ENCODE measurements at places on chromosomes 4 and X. TPM values are rescaled to one million over a fixed set of nuclear protein-coding genes. Genes with fewer than 3 reads are reported as not detected.

DNA sequence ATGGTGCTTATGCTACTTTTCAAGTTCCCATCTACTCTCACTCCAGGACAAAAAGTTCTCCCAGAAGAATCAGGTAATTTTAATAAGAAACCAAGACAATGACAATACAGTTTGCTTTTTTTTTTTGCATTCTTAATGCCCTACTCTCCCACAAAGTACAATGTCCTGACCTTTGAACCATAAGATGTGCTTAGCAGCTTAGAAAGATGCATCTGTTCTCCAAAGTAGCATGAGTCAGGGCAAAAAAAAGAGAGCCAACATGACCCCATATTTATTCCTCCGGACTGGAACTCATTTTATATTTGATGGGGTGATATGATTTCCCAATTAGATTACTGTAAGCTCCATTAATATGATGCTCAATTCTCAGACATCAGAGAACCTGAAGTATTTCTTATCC lies 16.5 kb upstream of the PDCL2 start:
- no peak for DNase-seq

The HGFAC gene
- total RNA-seq: not detected

- DNase-seq: peak; percentile 50
Observed at GRCh38 chrX:139831675-139832456, 101.0 kb downstream of the ATP11C start.

GRCh38 chr4:40311811-40312346 lies 23.3 kb upstream of the CHRNA9 start:
- peak; percentile 48 for DNase-seq

The BTC gene
- total RNA-seq: 41.5 TPM

The RAI2 gene
- 4.1 TPM for total RNA-seq

The DDIT4L gene
- not detected for total RNA-seq

DNA sequence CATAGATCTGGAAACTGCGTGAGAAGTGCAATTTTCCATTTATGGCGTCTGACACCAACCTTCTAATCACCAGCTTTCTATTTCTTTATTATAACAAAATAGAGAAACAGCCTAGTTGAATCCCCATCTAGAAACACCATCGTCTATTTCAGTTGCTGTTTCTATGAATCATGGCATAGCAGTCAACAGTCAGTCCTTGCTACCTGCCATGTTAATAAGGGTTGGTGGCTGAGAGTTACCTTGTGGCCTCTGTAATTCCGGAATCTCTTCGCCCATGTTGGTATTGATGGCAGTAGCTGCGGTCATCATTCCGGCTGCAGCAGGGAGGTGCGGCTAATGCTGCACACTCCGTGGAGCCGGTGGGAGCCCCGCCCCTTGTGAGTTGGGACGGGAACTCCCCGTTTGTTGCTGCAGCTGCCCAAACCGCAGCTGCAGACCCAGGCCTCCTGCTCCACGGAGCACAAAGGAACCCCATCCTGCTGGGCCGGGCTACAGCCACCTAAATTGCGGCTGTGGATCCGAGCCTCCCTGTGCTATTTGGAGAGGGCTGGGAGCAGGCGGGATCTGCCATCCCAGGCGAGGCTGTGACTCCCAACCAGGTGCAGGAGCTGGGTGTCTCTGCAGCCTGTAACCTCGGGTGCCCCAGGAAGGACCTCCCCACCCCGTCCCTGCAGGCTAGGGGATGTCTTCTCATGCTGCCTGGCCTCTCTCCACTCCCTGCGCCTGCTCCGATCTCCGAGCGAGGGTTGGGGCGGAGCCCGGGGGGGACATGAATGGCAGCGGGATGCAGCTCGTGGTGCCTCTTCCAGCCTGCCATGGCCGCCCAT lies 115.4 kb upstream of the STK26 start:
- DNase-seq: no peak

The MCF2 gene
- total RNA-seq: not detected

- no peak for DNase-seq
Observed at GRCh38 chr4:2321279-2322196, 59.6 kb upstream of the MXD4 start.

The PDLIM3 gene
- total RNA-seq: 268 TPM

- peak; percentile 38 for DNase-seq
Observed at GRCh38 chr4:30380404-30380998, 339.7 kb upstream of the PCDH7 start.

DNA sequence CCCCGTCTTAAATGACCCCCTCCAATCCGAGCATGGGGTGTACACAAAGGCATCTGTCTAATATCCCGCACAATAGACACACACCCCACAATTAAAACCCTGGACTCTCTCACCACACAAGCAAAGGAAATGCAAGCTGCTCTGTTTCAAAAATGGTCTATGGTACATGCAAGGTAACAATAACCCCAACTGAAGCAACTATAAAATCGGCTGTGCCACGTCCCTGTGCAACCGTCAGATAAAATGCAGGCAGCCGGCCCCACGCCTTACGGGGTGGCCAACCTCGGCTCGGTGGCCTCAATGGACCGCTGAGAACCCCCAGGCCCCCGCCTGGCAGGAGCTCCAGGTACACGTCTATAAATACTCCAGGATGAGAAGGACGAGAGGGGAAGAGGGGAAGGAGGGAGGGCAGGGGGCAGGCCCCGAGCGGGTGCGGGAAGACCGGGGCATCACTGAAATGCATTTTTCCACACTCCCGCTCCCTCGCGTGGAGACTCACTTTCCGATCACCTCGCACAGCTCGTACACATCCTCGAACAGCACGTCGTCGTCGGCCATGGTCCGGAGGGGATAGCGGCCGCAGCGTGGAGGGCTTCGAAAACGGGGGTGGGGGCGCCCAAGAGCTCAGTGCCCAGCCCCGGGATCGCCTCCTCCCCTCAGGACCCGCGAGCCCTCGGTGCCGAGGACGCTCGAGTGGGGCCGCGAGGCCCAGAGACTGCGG lies 763 bp downstream of the CASK start:
- peak; percentile 70 for DNase-seq

The ADH1A gene
- not detected for total RNA-seq

GRCh38 chrX:13893826-13894225 lies 76.9 kb upstream of the GPM6B start:
- no peak for DNase-seq

The AMTN gene
- total RNA-seq: not detected

The NKX6-1 gene
- not detected for total RNA-seq

GRCh38 chr4:165810726-165811125 lies 62.3 kb upstream of the TLL1 start:
- no peak for DNase-seq

All from stomach (tissue), 19 donors.